Hematopoietic multipotent progenitor cell (in vitro differentiated cells): ENCODE measurements at places on chromosomes 11 and 22.

- DNase-seq = peak; percentile 92
These were observed at the start of gene PRR5 for GRCh38 chr22:44701824-44702478. Gene PRR5, plus strand, starts transcription at chr22:44702204. Its CDS starts 271 bp downstream, at chr22:44702475.

DNA sequence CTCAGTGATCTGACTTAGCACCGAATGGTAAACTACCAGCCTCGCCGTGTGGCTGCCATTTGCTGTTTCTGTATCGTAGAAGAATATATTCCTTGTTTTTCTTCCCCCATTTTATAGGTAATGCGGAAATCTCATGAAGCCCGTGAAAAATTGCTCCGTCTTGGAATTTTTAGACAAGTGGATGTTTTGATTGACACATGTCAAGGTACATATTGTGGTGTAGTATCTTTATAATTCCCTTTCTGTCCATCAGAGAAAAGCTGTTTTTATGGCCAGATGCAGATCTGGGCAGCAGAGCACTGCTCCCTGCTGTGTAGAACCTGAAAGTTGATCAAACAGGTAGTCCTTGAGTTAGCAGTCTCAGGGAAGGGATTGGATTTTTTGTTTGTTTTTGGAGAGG, 13.4 kb downstream of the SAMM50 start:
- no peak for DNase-seq

GRCh38 chr11:58674609-58675008, 52.1 kb downstream of the CNTF start:
- no peak for DNase-seq

GRCh38 chr11:8832571-8833260, 78.3 kb upstream of the AKIP1 start:
- no peak for DNase-seq

DNA sequence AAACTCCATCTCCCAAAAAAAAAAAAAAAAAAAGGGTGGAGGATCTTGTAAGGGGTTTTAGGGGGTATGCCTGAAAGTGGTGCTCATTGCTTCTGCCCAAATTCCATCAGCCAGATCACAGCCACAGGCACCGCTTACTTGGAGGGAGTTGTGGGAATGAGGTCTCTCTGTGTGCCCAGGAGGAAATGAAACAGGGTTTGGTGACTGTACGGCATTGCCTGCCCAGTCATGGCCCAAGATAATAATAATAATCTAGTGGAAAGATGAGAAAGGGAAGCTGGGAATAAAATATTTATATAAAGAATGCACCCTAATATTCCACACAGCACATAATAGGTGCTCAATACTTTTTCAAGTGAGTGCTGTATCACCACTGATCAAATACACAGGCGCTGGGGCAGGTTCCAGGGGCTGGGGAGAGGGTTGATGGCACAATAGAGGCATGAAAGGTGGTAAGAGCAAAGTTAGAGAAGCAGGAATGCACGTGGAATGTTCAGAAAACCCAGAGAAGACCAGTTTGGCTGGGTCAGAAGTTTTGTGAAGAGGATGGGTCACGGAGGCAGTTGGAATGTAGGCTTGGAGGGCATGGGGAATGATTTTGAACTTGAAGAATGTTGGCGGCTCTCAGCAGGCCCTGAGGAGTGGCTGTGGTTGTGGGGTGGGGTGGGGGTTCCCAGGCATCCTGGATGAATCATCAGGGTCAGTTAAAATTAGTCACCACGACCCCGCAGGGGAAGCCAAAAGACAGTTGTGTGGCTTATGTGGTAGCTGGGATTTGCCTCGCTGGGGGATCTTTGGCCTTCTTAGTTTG, 12.5 kb upstream of the MB start:
- no peak for DNase-seq

- DNase-seq = no peak
These were observed 97.4 kb upstream of the POU2AF2 start for GRCh38 chr11:111148121-111148520.

- DNase-seq = no peak
These were observed 10.4 kb downstream of the ADORA2A start for GRCh38 chr22:24437741-24438328.

- peak; percentile 10 for DNase-seq
These were observed 4.7 kb downstream of the BSX start for GRCh38 chr11:122976734-122977469.

DNA sequence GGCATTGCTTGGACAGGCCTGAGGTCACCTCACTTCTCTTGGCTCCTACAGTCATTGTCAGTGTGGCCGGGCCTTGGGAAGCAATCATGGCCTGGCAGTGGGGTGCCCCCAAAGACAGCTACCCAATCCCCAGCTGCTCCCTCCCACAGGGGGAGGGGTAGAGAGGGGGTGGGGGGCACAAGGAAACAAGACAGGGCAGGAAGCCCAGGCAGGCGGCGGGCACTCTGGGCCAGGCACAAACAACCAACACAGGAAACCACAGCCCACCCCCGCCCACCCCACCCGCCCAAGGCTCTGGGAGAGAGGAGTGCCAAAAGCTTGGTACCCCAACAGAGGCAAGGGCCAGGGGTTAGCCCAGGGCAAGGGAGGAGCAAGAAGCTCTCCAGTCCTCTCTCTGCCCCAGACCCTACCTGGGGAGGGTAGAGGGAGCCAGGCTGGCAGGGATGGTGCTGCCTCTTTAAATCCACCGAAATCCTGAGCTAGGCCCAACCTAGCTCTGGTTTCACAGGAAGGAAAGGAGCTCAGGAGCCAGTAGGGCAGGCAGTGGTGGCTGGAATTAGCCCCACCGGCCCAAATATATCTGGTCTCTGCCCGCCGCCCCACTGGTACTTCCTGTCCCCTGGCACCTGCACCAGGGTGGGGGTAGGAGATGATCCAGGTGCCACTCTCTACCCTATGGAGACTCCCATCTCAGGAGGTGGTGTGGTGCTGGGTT, 12.2 kb downstream of the BCL9L start:
- no peak for DNase-seq

GRCh38 chr11:35662061-35662648, 420 bp upstream of the TRIM44 start:
- DNase-seq = no peak

DNA sequence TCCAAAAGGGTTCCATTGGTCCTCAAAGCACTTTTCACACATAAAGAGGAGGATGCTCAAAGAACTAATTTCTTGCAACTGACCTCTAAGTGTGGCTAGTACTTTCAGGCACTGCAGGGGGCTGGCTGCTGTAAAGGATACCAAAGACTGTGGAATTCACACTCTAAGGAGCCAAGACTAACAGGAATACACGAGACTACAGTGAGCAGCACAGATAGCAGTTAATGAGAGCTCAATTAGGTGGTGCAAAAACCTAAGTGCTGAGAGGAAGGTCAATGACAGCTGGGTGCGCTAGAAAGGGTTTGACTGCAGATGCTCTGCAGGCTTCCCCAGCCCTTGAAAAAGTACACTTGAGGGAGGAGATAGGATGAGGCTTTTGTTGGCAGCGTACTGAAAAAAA, 124.3 kb upstream of the NTM start:
- DNase-seq = no peak

DNA sequence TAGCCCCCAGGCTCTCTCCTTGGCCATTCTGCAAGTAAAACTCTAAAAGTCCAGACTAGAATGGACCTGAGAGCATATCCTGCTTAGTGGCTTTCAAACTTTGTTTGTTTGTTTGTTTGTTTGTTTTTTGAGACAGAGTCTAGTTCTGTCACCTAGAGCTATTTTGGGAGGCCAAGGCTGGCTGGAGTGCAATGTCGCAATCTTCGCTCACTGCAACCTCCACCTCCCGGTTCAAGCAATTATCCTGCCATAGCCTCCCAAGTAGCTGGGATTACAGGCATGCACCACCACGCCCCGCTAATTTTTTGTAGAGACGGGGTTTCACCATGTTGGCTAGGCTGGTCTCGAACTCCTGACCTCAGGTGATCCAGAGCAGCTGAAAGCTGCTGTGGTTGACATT, 28.9 kb downstream of the DAGLA start:
- DNase-seq = no peak

- DNase-seq = peak; percentile 11
These were observed 37.7 kb downstream of the NTM start for GRCh38 chr11:131408025-131408640.

- no peak for DNase-seq
These were observed 48.8 kb upstream of the ANO1 start for GRCh38 chr11:70029115-70029860.

DNA sequence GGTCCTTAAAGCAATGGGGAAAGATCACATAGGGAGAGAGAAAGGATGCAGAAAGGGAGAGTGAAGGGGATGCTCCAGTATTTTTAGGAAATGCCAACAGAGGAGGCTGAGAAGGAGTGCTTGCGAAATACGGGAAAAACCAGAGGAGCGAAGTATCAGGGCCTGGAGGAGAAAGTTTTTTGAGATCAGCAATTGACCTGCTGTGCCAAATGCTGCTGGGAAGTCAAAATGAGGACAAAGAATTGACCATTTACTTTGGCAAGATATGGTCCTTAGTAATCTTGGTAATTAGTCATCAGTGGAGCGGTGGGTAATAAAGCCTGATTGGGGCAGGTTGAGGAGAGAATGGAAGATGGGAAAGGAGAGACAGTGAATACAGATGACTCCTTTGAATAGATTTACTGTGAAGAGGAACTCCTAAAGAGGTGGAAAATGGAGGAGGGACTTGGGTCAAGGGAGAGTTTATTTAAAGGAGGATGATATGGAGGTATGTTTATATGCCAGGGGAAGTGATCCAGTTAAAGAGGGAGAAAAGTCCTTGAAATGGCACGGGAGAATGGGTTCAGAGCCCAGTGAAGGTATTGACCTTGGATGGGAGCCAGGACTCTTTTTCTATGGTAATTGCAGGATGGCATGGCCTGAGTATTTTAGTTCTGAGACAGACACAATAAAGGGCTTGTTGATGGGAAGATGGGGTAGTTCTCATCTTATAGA, 111.5 kb downstream of the PKNOX2 start:
- no peak for DNase-seq
